Heart left ventricle (tissue), 16 donors: ENCODE measurements at places on chromosomes 7 and 10. TPM values are rescaled to one million over a fixed set of nuclear protein-coding genes. Genes with fewer than 3 reads are reported as not detected.

Gene ZNF680
- polyA plus RNA-seq, result 11.5 TPM

Gene AMZ1
- polyA plus RNA-seq, result 0.04 TPM

Gene HTRA1
- 34.9 TPM for polyA plus RNA-seq

Gene RAPGEF5
- polyA plus RNA-seq, result 3.9 TPM

Gene NKX1-2
- not detected for polyA plus RNA-seq
